ENCODE measurements at places on chromosomes 4 and X. TPM values are rescaled to one million over a fixed set of nuclear protein-coding genes. Genes with fewer than 3 reads are reported as not detected.

The SMAD1 gene
- 93.5 TPM for total RNA-seq

GRCh38 chrX:154401045-154401799 is 3.0 kb downstream of the RPL10 start:
- peaks cover 18% of the 10 kb centered on the region for H3K36me3 ChIP-seq
- peaks cover 8% of the 10 kb centered on the region for H3K4me1 ChIP-seq
- no peak overlapping the region for H3K4me3 ChIP-seq
- H3K27ac ChIP-seq, result no peak overlapping the region
- H3K27me3 ChIP-seq, result no peaks in the 10 kb centered on the region

The JADE3 gene
- total RNA-seq, result 18.4 TPM

- no peak for DNase-seq
- H3K27ac ChIP-seq, result no peak overlapping the region
- H3K27me3 ChIP-seq, result no peaks in the 10 kb centered on the region
These were observed 49.0 kb upstream of the CXorf51A start for GRCh38 chrX:146863566-146863965.

The WNK3 gene
- total RNA-seq, result 2.7 TPM

DNA sequence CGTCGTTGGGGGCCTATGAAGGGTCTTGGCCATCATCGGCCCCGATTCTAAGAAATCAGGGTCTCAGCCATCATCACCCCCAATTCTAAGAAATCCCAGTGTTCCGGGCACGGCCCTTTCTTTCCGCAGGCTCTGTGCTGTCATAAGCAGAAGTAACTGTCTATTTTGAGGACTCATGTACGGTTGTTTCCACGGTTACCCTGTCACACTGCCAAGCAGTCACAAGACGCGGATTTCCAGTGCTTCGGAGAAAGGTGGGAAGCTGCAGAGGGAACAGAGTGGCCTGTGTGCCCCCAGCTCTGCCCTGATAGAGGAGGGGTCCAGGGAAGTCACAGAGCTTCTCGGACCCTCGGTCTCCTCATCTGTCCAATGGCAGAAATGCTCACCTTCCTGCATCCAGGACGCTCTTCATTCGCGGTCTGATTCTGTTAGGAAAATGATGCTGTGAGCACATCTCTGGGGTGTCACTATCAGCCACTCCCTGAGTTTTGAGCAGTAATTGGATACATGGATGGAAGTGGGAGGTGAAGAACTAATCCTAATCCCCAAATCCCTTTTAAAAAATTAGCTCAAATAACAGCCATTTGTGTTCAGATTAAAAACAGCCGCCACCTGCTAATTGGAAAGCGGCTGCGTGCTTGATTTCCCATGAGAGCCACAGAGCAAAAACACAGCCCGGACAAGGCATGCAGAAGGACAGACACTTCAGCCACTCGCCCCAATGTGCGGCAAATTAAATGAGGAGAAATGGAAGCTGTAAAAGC is 73.1 kb downstream of the WFS1 start:
- H3K27me3 ChIP-seq, result no peaks in the 10 kb centered on the region
- DNase-seq, result no peak
- H3K4me1 ChIP-seq, result no peaks in the 10 kb centered on the region
- H3K36me3 ChIP-seq, result no peaks in the 10 kb centered on the region
- no peak overlapping the region for H3K4me3 ChIP-seq

GRCh38 chrX:23515028-23515427 is 152.3 kb upstream of the PRDX4 start:
- no peak overlapping the region for H3K27ac ChIP-seq
- H3K4me3 ChIP-seq, result no peak overlapping the region
- no peaks in the 10 kb centered on the region for H3K27me3 ChIP-seq
- no peaks in the 10 kb centered on the region for H3K36me3 ChIP-seq

The ATOH1 gene
- not detected for total RNA-seq

The ARR3 gene
- not detected for total RNA-seq

The SGMS2 gene
- total RNA-seq, result 33.0 TPM

DNA sequence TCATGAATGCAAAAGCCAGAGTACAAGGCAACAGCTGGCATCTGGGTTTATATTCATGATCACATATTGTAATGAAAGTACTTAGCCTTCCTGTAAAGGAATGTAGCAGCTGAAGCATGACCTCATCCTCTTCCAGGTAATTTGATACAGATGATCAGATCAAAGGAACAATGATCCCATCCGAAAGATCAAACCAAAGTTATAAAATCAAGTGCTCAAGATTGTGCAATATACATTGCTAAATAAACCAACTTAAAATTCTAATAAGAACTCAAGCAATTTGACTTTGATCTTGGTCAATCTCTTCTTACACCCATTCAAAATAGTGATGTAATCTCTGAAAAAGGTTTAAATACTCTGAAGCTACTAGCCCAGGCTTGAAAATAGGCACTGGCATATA is 113.1 kb upstream of the INPP4B start:
- H3K4me3 ChIP-seq, result no peak overlapping the region
- H3K27me3 ChIP-seq, result no peaks in the 10 kb centered on the region
- no peaks in the 10 kb centered on the region for H3K4me1 ChIP-seq
- DNase-seq, result no peak
- no peaks in the 10 kb centered on the region for H3K36me3 ChIP-seq
- H3K27ac ChIP-seq, result no peak overlapping the region

Data from endothelial cell of umbilical vein (primary cell).